ENCODE measurements at places on chromosomes 6 and 20.

DNA sequence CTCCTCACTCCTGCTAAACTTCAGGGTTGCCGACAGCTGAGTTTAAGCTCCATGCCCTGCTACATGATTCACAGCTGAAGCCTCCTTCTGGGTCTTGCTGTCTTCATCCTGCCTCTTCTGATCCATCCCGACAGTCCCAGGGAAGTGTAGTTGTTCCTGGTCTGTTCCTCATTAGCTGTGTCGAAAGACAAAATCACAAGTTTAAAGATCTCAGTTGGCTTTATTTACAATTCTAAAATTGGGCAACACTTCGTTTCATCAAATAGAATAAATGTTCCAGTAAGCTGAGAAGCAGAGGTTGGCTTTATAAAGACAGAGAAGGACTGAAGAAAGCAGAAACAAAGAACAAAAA, 4.1 kb upstream of the SLC2A10 start:
- DNase-seq: no peak

- DNase-seq: peak; percentile 14
Observed at GRCh38 chr6:149925974-149926777, 3.3 kb upstream of the RAET1G start.

- peak; percentile 30 for DNase-seq
Observed at GRCh38 chr6:80143419-80143937, 37.0 kb downstream of the BCKDHB start.

- DNase-seq: no peak
Observed at GRCh38 chr6:22647719-22648118, 78.4 kb downstream of the HDGFL1 start.

GRCh38 chr6:132927713-132928112, 113.3 kb downstream of the RPS12 start:
- no peak for DNase-seq

GRCh38 chr6:37188962-37189510, 19.1 kb downstream of the PIM1 start:
- no peak for DNase-seq

GRCh38 chr20:19918965-19919329, 98.2 kb upstream of the NAA20 start:
- DNase-seq: no peak

- DNase-seq: no peak
Observed at GRCh38 chr6:159104931-159105330, 60.1 kb upstream of the TAGAP start.

DNA sequence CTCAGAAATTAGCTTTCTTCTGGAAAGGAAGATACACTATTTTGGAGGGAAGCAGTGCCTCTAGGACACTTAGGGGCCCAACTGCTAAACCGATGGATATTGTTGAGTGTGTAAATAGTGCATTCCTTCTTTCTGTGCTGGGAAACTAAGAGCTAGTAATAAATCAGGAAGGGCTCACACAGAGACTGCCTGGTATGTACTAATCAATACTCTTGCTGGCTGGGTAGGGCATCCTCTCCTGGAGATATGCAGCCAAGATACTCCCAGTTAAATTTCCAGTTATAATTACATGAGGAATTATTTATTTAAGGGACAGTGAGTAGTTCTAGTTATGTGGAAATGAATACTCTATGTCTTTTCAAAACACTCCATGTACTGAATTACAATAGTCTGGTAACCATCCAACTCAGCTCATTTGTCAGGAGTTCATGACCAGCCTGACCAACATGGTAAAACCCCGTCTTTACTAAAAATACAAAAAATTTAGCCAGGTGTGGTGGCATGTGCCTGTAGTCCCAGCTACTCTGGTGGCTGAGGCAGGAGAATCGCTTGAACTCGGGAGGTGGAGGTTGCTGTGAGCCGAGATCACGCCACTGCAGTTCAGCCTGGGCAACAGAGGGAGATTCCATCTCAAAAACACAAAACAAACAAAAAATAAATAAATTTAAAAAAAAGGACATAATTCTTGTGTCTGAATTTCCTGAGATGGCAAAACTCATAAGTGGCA, 100.0 kb downstream of the OR2B2 start:
- no peak for DNase-seq

GRCh38 chr6:3330199-3330598, 71.5 kb downstream of the PSMG4 start:
- no peak for DNase-seq

GRCh38 chr6:170137911-170138910, 152.7 kb downstream of the DLL1 start:
- DNase-seq: no peak

DNA sequence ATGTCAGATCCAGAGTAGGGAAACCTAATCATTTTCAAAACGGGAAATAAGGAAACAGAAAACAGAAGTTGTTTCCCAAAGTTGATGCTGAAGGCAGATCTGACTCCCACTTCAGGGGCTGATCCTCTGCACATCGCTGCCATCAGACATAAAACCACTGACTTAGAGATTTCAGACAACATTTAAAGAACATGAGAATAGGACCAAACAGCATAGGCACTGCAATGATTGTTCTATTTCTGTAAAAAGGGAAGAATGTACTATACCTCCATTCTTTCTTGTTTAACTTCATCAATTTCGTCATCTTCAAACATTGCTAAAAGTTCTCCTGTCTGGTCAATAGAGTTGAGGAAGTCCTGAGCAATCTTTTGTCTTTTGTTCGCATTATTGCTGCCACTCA, 324.7 kb upstream of the RUNX2 start:
- DNase-seq: no peak

DNA sequence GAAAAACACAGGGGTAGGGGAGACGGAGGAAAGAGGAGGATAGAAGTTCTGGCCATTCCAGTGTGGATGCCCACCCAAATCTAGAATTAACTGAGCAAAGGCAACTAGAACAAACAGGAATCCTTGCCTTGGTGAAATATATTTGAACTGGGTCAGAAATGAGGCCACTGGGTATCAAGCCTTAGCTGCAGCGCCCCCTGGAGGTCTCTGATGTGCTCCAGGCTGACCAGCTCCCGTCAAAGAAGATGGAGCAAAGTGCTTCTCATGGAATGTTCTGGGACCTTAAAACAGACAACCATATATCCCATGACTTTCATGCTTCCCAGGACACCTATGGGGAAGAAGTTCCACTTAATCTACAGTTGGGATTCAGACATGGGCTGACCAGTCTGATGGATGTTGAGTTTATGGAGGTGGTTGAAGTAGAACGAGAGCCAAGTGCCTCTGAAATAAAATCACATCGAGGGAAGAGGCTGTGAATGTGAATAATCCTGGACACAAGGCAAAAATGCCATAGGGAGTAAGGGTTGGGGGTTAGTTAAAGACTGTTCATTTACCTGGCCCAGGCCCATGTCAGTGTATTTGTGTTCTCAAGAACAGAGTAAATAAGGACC, 50.4 kb downstream of the HLA-DPB1 start:
- no peak for DNase-seq

DNA sequence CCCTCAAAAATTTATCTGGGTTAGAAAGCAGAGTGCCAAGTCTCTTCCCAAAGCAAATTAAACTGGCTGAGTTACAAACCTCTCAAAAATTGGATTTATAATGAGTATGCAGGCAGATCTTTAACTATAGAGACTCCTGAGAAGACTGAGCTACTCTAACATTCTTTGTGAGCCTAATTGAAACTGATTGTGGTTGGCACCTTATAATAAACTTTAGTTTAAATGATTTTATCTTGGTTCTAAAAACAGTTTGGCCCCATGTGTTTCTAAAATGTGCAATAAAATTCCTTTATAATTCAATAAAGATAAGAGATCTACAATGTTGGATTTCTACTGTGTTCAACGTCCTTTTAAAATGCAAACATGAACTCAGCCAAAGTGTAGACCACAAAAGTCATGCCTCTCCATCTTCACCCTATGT, 480.2 kb upstream of the RNF217 start:
- DNase-seq: no peak

DNA sequence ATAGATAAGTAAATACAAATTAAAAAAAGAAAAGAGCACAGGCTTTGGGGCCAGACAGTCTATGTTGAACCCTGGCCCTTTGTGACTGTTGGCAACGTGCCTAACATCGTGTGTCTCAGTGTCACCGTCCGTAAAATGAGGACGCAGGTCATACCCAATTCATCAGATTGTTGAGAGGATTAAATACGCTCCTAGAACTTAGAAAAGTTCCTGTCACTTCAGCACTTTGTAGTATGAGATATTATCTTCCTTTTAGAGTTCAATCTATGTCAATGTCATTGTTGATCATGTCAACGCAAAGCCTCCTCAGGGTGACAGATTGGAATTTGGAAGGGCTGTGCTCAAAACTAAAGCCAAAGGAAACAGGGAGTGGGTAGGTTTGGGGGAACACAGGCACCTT, 21.7 kb downstream of the SERPINB1 start:
- no peak for DNase-seq

GRCh38 chr6:157813191-157813590, 9.9 kb upstream of the SNX9 start:
- DNase-seq: no peak

DNA sequence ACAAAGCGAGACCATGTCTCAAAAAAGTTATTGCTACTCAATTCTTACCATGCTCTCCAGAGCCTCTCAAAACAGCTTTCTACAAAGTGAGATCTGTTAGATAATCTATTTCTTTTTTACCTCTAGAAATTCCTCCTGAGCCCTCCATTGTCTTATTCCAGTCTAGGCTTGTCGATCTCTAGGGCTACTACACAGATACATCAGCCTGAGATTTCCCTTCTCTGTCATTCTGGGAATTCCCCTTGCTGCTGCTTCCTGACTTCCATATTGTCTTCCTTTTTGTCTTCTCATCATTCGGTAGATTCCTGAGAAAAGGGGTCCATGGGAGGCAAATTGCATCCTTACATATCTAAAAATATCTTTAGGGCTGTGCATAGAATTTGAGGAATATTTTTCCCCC, 75.6 kb upstream of the GNRH2 start:
- no peak for DNase-seq

DNA sequence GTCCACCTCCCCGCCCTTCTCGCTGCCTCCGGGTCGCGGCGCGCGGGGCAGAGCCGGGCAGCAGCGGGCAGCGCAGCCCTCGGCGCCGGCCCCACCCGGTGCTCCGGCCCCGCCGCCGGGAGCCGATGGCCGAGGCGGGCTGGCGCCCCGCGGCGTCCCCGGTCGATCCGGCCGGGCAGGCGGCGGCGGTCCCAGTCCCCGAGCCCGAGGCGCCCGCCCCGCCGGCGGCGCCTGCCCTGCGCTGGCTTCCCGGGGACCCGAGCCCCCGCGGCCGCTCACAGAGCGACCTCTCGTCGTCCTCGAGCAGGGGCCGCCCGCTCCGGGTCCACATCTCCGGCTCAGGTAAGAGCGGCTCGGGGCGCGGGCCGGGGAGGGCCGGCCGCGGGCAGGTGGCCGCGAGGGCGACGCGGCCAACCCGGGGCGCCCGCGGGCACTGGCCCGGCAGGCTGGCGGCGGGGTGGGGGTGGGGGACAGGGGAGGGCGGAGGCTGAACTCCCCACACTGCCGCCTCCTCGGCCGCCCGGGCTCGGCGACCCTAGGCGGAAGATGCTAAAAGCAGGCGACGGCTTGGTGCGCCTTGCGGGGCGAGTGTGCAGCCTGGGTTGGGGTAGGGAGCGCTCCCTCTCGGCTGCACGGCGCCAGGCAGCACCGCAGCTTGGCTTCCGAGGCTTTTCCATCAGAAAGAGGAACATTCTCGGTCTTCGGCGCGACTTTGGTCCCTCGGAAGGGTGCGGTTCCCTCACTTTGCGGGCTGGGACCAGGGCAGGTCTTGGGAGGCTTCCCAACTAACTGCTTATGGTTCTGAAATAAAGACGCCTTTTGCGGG, 25.6 kb upstream of the FUCA2 start:
- DNase-seq: no peak

GRCh38 chr20:973785-974194, 28.3 kb downstream of the RSPO4 start:
- DNase-seq: no peak

- no peak for DNase-seq
Observed at GRCh38 chr20:53850319-53850718, 220.1 kb downstream of the BCAS1 start.

DNA sequence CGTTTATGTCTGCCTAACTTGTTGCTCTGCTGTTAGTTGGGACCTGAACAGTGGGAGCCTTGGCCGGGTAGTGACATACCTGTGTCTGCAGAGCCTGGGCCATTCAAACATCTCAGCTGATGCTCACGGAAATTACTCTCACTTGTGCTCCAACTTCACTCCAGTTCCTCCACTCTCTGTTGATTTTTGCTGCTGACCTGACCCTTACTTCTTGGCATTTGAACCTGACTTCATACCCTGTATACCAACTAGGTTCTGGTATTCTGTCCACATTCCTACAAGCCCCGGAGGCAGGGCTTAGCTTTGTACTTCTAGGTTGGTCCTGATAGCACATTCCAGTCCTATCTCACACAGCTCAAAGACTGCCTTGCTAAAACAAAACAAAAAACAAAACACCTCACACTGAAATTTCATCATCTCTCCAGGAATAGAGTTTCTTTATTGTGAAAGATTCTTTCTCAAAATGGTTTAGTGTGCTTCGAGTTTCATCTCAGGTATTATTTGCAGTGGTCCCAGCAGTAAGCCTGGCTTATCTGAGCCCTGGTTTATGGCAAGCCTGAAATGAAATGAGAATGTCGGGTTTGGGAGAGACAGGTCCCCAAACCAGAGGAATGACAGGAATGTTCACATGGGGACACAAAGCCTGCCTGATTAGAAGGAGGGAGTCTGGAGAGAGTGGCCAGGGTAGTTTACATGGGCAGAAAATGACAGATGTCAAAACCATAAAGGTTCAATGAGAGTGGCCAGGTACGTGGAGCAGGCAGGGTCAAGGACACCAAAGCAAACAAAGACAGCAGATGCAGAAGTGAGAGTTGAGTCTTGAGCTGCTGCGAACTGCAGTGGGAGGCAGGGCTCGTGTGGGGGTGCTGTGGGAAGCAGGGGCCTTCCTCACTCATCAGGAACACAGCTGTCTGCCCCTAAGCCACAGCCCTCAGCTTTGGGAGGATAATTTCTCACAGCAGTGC, 174.2 kb upstream of the HDAC2 start:
- no peak for DNase-seq

GRCh38 chr20:48052475-48052835, 267.2 kb upstream of the SULF2 start:
- no peak for DNase-seq

- no peak for DNase-seq
Observed at GRCh38 chr6:100301731-100302130, 163.0 kb downstream of the SIM1 start.

- DNase-seq: no peak
Observed at GRCh38 chr6:149867876-149868640, 3.9 kb upstream of the LRP11 start.

DNA sequence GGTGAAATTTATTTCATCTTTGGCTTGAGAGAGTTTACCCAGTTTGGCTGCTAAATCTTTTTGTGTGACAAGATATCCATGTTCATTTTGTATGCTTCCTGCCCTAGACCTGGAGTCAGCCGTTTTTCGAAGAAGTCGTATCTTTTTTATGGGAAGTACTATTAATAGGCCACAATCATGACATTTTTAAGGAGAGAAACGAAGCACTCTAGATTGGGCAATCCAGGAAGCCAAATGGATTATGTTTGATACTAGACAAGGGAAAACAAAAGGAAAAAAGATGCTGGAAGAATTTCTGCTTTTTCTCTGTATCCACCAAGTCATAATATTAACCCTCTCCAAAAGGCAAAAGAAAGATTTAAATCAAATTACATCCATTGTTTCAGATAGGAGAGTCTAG, 214.6 kb downstream of the HDGFL1 start:
- no peak for DNase-seq
